ENCODE measurements at places on chromosomes 1 and 21.

- DNase-seq, result no peak
Measured at GRCh38 chr1:27536010-27536757, 46.2 kb upstream of the WASF2 start.

DNA sequence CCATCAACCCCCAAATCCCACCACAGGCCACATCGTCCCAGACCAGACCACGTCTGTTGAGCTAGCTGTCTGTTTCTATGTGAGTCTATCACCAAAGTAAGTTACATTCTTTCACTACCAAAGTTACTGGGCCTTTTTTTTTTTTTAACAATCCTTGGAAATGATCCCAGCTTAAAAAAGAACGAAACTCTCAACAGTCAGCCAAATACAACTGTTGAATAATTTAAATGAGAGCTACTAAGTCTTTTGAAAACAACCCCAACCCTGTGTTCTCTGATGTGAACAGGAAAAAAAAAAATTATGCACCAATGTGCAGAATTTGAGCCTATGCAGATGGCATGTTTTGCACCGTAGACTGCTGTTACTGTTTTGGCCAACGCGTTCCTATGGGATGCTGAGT, 134.0 kb upstream of the ETS2 start:
- no peak for DNase-seq

DNA sequence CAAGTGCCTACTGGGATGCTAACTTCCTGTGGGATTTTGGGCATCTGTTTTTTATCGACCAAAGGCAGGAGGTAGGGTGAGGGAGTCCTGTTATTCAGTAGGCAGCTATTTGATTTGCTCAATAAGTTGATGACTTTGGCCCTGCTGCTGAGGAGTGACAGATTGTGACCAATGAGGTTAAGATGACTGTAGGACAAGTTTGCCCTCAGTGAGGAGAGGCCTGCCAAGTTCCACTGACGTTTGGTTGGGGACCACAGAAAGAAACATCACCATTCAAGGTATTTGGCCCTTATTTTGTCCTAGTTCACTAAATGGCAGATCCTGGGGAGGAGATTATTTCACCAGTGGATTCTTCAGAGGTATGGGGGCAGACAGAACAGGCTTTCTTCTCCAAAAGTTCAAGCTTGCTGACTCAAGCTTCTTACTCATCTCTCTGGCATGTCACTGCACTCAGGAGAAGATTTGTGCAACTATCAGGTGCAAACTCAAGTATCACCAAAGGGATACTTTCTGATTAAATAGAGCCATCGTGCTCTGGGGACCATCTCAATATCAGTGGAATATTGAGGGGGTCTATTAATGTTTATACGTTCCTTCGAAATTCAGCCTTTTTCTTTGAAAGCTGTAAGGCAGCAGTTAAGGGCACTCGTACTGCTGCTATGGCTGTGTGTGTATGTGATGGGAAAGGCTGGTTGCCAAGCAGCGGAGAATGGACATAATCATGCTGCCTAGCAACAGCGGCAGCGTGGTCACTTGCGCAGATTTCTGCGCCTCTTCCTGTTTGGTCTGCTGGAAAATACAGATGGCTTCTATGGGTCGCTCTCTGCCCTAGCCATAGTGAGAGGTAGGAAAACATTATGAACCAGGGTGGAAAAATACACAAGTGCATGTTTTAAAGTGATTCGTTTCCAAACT, 78.7 kb downstream of the PBX1 start:
- no peak for DNase-seq

DNA sequence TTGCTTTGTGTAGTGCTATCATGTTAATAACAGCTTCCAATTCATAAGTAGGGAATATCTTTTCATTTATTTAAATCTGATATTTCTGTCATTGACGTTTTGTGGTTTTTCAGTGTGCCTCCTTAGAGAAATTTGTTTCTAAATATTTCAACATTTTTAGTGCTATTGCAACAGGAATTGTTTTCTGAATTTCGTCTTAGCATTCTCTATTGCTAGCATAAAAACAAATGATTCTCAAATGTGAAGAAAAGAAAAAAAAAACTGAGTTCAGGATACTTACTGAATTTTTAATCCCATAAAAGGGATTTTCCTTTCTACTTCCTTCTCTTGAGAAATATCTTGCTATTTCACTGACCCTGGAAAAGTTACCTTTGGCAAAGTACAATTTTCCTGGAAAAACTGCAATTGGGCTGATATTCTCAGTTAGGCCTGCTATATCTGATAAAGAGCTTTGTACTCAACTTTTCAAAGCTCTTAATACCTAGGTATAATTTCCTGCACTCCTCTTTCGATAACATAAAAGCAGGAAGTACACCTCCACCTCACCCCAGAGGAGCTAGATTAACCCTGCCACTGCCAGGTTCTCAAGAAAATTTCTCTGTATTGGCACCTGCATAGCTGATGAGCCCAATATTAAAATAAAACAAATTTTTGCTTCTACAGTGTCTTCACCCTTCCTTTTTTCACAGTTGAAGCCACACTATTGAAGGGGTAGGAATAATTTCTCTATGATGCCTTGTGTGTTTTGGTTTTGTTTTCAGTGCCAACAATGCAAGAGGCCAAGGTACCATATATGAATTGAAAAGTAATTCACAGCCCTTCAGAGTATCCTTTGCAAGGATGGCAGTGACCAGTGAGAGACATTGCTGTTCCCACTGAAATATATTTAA, 35.6 kb downstream of the PTPN14 start:
- DNase-seq, result no peak

DNA sequence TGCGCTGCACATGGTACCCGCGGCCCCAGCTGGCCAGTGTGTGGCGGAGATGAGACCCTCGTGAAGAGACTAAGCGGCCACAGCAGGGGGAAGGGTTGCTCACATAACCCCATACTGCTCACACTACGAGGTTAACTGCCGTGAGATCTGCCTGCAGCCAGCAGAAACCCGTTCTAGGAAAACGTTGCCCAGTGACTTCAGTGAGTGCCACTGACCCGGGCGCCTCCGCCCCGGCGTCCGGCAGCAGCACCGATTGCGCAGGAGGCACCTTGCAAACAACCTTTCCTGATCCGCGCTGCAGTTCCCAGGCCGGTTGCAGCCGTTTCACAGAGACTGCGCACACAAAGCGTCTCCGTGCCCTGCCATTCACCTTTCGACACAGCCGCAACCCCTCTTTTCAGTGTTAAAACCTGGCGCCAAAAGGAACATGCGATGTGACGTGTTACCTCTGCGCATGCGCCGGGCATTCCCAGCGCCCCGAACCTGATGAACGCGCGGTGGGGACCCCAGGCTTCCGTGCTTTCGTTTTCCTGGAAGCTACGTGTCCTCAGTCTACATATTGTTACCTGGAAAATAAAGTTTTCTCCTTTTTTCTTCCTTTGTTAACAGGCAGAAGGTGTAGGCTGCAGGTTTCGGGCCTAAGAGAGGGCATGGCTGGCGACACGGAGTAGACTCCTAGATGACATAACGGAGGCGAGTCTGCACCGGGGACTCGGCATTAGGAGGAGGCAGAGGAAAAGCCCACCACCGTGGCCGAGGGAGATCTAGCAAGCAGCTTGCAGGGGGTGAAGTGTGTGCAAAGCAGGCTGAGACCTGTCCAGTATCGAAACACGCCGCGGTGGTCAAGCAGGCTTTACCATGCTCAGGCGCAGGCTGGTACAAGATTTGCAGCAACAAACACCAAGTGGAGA, 8.9 kb downstream of the VPS26C start:
- DNase-seq, result peak; percentile 75

GRCh38 chr1:94115900-94116436, 5.0 kb downstream of the ABCA4 start:
- DNase-seq, result no peak

DNA sequence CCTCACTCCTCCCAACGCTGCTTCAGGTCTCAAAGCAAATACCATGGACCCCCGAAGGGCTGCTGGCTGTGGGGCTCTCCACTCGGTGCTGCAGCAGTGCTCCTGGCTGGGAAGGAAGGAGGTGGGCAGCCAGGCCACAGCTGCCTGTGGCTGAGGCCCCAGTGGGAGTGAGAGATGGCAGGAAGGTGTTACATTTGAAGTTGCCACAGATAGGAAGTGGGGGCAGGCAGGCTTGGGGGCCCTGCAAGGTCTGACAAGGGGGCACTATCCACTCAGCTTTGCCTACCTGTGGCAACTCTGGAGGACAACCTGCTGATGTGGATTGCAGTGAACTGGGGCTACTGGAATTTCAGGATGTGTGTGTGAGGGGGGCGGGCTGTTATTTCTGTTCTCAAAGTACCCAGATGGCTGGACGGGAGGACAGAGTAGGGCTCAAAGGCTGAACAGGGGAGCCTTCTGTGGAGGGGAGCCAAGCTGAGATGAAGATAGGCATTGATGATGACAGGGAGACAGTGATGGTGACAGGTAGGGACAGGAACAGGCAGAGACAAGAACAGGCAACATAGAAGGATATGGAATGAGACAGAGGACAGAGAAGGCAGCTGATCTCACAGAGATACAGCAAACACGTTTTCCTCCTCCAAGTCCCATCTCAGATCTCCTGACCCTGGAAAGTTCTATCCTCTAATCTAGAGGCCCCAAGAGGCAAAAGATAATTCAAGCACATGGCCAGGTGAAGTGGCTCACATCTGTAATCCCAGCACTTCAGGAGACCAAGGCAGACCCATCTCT, 1.8 kb downstream of the ZNF683 start:
- DNase-seq, result no peak

- DNase-seq, result no peak
Measured at GRCh38 chr1:94852788-94853187, 32.6 kb downstream of the SLC44A3 start.

DNA sequence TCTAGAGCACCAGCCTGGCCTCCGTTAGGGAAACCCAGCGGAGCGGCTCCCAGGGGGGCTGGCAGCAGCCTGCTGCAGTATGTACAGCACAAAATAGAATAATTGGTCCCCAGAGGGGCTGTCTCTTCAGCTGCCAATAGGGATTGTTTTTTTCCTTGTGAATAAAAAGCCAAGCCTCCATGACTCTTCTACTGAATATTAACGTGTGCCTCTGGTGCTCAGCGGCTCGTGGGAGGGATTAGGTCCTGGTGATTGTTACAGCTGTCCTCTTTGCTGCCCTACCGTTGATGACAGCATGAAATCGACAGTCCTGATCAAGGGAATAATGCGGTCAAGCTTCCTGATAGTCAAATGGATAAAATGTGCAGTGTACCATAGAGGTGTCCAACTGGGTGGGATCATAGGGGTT, 190.7 kb upstream of the RUNX1 start:
- DNase-seq, result no peak

GRCh38 chr21:40140675-40141074, 273.4 kb downstream of the PCP4 start:
- DNase-seq, result no peak

- DNase-seq, result no peak
Measured at GRCh38 chr1:225888898-225889601, at the start of gene LEFTY1. TSS of gene LEFTY1 (minus strand) at chr1:225889146. CDS start at chr1:225889066, 80 bp downstream.

GRCh38 chr1:37723390-37724078, 31.2 kb downstream of the CDCA8 start:
- no peak for DNase-seq

GRCh38 chr1:154466206-154466605, 35.8 kb upstream of the TDRD10 start:
- DNase-seq, result no peak

DNA sequence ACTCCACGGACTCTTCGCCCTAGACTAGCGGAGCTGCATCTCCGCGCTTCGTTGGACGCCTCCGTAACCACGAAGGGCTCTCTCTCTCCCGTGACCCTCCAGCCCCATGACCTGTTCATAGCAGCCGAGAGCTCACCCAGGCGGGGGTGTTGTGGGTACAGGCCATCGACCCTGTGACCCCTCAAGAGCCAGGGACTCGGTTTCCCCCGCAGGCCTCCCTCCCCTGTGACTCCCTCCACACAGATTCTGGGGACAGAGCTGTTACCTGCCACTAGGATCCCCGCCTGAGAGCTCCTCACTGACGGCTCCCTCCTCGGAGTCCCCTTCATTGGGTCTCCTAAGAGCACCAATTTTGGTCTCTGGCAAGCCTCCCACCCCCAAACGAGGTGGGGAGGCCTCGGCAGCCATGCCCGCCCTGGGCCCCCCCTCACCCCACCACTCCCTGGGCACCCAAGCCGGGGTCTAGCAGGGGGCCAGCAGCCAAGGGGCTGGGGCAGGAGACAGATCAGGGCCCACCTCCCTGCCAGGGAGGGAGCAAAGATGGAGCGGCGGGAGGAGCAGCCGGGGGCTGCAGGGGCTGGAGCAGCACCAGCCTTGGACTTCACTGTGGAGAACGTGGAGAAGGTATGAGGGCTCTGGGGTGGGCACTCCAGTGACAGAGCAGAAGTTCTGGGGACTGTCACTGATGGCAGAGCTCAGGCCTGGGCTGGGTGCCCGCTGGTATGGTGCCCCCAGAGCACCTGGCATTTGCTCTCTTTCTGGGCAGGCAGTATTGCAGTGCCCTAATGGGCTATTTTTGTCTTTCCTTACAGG, 517 bp downstream of the IPO13 start:
- no peak for DNase-seq

- no peak for DNase-seq
Measured at GRCh38 chr1:221816899-221817298, 75.0 kb upstream of the DUSP10 start.

- no peak for DNase-seq
Measured at GRCh38 chr1:61090546-61091202, 8.3 kb downstream of the NFIA start.

GRCh38 chr1:203244776-203245175, 15.3 kb upstream of the CHIT1 start:
- no peak for DNase-seq

DNA sequence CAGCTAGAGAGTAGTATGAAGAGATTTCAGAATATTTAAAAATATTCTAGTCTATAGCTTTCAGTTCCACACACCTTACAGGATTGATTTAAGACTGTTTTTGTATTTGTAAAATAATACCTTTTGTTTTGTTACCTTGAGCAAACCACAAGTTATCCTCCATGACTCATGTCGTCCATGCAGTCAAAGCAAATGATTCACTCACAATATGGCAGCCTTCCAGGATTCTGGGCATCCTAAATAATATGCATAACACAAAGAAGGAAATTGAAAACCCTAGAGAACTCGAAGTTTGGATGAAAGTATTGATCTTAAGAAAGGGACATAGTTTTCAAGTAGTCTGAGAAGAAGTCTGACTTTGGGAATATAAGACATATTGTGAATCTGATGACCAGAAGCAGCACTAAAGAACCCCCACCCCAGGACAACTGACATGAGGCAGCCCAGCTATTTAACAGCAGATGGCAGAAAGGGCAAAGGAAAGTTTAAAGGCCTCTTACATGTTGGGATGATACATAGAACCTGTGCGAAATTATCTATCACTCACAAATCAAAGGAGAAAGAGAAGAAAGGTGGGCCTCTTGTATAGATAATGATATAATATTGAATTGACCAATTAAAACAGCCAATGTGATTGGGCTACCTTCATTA, 857.9 kb downstream of the BRINP3 start:
- DNase-seq, result no peak

DNA sequence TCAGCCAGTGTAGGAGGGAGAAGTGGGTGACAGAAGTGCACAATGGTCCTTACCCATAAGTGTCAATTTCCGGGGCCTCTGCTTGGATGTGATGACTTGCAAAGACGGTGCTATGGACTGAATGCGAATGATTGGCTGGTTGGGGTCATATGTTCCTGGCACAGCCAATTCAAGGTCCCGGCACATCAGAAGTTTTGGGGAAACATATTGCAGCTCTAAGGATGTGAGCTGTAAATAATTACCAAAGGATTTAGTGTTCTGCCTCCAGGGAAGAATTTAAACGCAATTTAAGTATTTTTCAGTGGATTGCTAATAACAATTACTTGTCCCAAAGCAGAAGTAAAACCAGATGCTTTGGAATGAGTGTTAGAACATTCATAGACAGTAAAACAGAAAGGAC, 26.9 kb upstream of the EXOSC10 start:
- no peak for DNase-seq

- no peak for DNase-seq
Measured at GRCh38 chr1:85214654-85215053, 13.8 kb upstream of the SYDE2 start.
